ENCODE measurements at places on chromosomes 11 and 22.

GRCh38 chr22:38744981-38745380 is 10.8 kb downstream of the SUN2 start:
- DNase-seq, result no peak

- DNase-seq, result no peak
Measured at GRCh38 chr11:19786644-19787043, 74.0 kb downstream of the NAV2 start.

DNA sequence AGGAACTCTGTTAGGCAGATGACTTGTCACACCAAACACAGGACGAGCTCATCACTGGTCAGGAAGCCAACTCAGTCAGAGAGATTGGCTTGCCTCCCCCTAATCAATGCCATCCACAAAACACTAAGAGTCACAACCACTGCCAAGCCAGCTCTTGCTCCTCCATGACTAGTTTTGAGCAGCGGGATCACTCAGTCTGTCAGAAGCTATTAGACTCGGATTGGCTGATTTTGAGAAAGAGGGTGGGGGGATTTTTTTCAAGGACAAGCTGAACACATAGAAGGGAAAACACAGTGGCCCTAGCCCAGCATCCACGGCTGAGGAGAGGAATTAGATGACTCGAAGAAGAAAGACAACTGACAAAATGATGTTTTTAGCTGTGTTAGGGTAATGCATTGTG is 55.9 kb downstream of the SEZ6L start:
- DNase-seq, result no peak

- no peak for DNase-seq
Measured at GRCh38 chr11:17554487-17554886, 7.4 kb downstream of the OTOG start.

DNA sequence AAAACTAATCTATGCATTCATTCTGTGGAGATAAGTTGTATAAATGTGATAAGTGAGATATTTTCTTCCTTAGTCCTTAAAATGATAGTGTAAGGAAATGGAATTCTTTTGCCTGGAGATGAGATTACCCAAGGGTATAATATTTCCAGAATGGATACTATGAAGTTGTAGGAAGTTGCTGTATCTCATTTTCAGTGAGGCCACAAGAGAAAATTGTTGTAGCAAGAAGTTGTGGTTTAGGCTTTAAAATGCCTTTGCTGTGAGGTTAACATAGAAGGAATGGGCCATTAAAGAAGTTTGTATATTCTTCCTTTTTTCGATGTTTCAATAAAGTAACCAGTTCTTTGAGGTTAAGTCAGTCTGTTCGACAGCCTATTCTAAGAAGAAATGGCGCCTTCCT is 50.7 kb upstream of the LIN7C start:
- DNase-seq, result no peak

DNA sequence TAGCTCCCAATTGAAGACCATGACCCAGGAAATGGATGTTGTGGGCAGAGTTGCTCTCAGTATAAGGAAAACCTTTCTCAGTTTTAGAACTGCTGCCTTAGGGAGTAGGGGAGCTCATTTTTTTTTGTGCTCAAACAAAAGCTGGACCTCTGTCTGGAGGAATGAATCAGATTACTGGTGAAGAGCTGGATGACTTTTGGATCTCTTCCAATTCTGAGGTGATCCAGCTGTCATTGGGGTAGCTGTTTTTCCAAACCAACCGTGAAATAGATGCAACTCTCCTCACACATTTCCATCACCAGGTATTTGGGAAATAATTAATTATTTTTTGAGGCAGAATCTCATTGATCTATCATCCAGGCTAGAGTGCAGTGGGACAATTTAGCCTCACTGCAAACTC is 251.3 kb upstream of the PLET1 start:
- no peak for DNase-seq

DNA sequence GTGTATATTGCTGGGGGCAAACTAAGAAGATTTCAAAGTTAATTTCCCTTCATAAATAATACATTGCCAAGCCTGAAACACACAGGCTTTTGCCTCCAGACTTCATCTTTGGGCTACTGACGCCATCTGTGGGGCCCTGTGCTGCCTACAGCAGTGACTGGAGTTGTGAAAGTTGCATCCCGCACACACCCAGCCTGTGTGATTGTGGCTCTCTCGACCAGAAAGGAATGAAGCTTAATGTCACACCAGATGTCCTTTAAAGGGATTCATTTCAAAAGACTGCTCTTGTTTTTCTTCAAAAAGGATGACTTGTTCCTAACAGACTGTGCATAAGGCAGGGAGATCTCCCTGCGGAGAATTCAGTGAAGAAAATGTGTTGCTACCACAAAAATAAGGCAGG is 210.5 kb downstream of the FAM181B start:
- DNase-seq, result no peak

Data from NCI-H2107 (cell line).